HepG2 (cell line): ENCODE measurements at places on chromosomes 1 and 21.

- no peak for DNase-seq
Observed at GRCh38 chr1:8866792-8867415, 11.6 kb downstream of the ENO1 start.

GRCh38 chr1:40185951-40186864 lies 25.0 kb downstream of the RLF start:
- no peak for DNase-seq

DNA sequence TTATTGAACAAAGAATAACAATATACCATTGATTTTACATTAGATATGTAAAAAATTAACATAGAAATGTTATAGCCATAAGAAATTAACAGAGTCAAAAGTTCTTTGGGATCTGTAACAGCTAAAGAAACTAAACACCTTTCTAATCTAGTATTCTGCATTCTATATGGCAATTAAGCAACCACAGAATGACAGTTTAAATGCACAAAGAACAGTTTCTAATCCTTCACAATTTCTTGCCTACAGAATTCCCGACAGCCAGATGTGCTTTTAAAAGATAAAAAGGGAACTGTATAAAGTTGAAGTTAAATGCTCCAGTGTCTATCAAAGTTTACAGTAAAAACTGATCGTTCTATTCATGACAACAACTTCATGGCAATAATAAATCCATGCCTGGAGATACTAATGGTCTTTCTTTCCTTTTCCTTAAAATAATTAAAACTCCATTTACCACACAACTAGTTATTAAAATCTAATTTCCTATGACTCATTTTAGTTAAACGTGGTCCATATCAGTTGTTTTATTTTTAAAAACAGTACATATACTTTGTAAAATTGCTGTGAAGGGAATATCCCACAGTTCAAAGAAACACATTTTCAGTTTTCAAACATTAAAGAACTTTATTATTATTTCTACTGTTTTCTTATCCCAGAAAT lies 110.2 kb downstream of the EIF4G3 start:
- no peak for DNase-seq

- no peak for DNase-seq
Observed at GRCh38 chr1:12294076-12294475, 64.2 kb downstream of the VPS13D start.

GRCh38 chr1:42957880-42958487 lies 684 bp downstream of the SLC2A1 start:
- DNase-seq: no peak

GRCh38 chr1:37498872-37499617 lies 15.5 kb downstream of the MEAF6 start:
- DNase-seq: no peak

- peak; percentile 19 for DNase-seq
Observed at GRCh38 chr1:173502104-173502503, 25.0 kb downstream of the PRDX6 start.

DNA sequence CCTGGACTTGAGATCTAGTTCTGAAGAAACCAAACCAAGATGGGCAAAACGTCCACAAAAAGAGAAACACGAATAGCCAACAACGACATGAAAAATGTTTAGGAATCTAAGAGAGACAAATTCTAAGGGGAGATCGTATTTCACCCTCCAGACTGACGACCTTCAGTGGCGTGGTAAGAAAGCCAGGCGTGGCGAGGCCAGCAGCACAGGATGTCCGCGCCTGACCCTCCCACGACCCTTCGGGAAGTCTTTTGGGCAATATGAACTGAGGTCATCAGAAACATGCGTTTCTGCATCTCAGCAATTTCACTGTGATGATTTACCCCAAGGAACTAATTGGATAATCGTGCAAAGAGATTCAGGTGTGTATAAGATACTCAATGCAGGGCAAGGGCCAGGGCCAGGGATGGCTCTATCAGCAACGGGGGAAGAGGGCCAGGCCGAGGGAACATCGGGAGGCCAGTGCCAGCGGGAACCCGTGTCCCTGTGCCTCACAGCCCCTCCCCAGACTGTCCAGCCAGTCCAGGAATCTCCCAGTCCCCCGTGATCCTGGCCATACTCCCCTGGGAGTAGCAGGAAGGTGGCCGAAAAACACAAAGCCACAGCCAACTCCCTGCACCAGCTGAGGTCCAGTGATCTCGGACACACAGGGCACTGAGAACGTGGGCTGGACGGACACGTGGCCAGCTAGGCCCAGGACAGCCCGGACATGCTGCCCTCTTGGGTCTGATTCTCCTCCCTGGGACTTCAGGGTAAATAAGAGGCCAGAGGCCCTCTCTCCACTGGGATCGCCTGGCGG lies 53.6 kb upstream of the ADARB1 start:
- no peak for DNase-seq

DNA sequence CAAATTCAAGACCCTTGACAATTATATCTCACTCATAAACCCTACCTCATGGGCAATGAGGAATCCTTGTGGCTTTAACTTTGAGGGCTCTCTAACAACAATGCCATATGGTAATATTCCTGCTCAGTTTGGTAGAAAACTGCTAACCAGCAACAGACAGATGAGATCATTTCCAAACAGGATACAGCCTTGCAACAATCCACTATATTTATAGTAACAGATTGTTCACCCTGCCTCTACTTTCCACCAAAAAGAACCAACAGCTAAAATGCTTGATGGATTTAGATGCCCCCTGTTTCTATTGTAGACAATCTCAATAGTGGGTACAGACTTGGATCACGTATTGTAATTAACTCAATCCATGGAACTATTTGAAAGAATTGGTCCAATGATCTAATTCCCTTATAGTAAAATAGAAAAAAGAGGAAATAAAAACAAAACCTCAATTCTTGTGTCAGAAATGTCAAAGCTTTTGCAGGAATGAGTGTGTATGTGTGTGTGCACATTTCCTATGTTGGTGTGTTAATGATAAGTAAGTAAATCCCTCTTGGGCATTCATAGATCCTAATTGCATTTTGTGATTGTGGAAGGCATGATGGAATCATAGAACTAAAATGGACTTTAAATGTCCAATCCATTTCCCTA lies 100.0 kb upstream of the EDEM3 start:
- no peak for DNase-seq

- no peak for DNase-seq
Observed at GRCh38 chr1:39735731-39736130, 3.0 kb upstream of the PPIE start.
